ENCODE measurements at places on chromosomes 7 and 10. TPM values are rescaled to one million over a fixed set of nuclear protein-coding genes. Genes with fewer than 3 reads are reported as not detected.

DNA sequence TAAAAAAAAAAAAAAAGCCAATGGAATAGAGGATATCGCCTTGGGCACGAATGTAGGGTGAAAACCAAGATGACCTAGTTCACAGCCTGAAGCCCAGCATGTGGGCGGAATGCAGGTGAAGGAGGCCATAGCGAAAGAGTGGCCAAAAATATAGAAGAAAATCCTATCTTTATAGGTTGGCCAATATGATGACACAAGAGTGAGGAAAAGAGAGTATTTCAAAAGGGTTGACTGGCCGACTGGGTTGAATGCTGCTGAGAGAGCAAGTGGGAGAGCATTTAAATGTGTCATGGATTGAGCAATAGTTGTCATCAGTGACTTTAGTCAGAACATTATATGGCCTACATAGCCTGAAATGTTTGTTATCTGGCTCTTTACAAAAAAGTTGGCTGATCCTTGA, 17.2 kb upstream of the GLI3 start:
- DNase-seq: no peak

DNA sequence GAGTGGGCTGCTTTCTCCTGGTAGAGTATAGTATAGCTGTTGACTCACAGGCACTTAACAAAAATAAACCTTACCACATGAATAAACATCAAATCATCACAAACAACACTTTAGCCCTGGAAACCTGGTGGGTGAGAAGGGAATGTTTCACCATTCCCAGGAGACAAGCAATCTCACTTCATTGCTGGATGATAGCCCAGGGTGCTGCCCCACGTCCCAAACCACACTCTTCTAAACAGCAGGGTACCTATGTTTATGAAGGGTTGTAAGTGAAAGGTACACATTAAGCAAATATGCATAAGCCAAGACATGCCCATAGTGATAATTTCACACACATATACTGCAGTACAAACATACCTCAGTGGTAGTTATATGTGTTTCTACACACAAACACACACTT, 276.2 kb downstream of the FGFR2 start:
- no peak for DNase-seq

DNA sequence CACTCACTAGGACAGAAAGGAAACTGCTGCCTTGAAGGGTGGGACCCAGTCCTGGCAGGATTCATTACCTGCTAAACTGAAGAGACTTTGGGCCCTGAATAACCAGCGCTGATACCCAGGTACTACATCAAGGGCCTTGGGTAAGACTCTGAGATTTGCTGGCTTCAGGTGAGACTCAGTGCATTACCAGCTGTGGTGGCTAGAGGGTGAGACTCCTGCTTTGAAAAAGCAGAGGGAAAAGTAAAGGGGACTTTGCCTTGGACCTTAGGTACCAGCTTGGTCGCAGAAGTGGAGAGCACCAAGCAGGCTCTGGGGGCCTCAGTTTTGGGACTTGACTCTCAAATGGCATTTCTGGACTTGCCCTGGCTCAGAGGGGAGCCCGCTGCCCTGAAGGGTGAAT, 673.3 kb downstream of the NXPH1 start:
- no peak for DNase-seq

- no peak for DNase-seq
Observed at GRCh38 chr10:13809427-13809826, 222.7 kb downstream of the PRPF18 start.

DNA sequence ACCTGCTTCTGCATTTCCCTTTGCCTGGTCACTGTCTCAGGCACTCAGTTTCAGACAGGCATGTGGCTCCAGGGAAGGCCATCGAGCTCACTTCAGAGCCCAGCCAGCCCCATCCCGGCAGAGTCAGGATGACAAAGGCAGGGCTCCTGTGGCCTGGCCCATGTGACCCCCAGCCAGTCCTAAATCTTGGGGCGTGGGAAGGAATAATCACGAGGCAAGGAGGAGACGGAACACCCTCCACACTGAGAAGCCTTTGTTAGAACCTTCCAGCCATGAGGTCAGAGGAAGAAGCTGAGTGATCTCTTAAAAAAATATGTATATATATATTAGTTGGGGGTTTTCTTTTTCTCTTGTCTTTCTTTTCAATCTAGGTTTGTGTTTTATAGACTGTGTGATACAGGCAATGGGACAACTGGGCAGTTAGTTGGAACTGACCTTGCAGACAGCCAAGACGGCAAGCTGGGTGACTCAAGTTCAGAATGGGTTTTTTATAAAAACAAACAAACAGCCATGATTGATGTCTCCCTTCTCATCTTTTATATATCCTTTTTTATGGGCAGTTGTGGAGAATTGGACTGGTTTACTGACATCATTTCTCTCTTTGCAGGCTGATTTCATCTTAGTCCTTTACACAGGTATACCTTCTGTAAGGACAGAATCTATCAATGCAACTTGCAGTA, 60.8 kb downstream of the CHN2 start:
- DNase-seq: no peak

- DNase-seq: no peak
Observed at GRCh38 chr10:92164036-92164696, 126.7 kb downstream of the CPEB3 start.

GRCh38 chr7:70143075-70144044, 545.1 kb downstream of the AUTS2 start:
- peak; percentile 26 for DNase-seq

DNA sequence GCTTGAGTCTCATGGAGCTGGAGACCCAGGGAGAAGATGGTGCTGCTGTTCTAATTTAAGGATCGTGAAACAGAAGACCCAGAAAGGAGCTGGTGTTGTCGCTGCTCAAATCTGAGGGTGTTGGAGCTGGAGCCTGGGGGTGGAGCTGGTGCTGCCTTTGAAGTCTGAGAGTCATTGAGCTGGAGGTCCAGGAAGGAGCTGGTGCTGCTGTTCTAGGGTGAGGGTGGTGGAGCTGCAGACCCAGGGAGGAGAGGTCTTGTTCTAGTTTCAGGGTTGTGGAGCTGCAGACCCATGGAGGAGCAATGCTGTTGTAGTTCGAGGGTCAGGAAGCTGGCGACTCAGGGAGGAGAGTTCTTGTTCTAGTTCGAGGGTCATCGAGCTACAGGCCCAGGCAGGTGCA, 84.1 kb upstream of the ZNF479 start:
- no peak for DNase-seq

DNA sequence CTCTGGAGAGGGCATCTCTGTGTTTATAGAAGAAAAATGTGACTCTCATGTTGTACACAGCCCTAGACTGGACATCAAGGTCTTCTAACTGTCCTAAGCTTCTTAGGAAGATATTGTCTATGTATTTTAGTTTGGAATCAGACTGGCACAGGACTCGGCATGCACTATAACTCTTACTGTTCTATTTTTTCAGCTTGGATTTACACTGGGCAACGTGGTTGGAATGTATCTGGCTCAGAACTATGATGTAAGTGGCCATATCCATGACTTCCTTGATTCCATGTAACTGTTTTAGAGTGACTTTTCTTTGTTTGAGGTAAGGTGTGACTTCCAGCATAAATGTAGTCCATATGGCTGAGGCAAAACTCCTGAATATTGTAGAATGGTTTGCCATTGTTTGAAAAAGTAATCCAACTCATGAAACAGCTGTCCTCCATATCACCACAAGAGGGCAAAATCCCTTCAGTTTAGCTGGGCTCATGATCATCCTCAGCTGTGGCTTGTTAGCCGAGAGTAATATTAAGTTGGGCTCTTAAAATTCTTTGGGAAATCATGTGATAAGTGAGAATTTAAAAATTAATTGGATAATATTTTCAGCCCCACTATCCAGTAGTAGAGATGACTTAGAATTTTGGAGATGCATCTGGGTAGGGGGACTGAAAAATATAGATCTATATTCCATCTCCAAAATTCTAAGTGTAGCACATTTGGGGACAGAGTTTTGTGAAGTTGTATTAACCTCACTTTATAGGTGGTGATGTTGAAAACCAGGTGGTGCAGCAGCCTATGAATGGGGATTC, 10.4 kb downstream of the STMP1 start:
- no peak for DNase-seq

GRCh38 chr10:106500925-106501525, 663.5 kb downstream of the SORCS1 start:
- no peak for DNase-seq

GRCh38 chr7:123770378-123770777, 21.6 kb upstream of the WASL start:
- DNase-seq: no peak

DNA sequence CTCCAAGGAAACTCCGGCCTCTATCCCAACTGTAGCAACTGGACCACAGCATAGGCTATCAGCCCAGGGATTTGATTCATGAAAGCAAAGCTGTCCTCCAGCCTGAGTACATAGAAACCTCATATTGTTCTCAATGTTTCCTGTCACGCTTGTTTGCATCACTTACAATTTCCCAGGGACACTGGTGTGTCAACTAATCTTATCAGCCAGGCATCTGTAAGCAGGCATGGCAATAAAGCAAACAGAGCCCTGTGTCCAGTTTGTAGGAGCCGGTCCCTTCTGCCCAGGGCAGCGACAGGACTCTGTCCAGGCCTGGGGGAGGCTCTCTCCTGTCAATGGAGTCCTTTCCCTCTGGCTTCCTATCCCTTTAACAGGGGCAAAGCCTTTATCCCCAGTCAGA, 23.0 kb upstream of the CDHR3 start:
- no peak for DNase-seq

GRCh38 chr10:29039091-29039490, 249.8 kb upstream of the LYZL1 start:
- peak; percentile 8 for DNase-seq

- no peak for DNase-seq
Observed at GRCh38 chr7:1811850-1812508, 141.9 kb downstream of the ELFN1 start.

DNA sequence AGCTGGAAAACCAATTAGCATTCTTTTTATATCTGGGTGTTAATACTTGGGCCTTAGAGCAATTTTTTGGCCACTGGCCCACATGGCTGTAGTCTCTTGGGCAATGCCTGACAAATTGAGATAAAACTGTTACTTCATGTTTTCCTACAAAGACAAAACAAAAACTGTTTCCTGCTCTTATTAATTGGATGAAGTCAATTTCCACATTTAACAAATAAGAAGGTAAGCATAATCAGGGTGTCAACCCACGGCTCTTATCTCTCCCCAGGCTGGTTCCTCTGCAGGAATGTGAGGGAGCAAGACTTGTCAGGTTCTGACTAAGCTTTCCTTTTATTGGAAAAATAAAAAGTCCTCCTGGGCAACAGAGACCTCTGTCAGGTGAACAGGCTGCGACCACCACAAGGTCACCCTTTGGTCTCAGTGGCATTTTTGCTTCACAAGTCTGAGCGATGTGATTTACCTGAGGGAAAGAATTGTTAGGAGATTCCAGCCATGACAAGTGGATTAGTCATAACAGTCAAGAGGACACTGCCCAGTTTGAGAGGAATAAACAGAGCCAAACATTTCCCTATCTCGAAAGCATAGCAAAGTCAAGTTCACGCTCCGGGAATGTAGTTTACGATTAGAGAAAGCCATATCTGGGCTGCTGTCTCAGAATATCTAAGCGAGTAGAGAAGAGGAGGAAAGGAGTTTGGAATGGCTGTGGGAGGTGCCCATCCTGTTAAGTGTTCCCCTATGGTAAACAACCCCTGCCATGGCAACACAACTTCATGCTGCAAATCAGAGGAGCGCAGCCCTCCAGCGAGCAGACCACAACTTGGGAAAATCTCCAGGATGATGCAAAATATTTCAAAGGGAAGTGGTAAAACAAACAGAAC, 144.4 kb downstream of the TES start:
- DNase-seq: peak; percentile 97

DNA sequence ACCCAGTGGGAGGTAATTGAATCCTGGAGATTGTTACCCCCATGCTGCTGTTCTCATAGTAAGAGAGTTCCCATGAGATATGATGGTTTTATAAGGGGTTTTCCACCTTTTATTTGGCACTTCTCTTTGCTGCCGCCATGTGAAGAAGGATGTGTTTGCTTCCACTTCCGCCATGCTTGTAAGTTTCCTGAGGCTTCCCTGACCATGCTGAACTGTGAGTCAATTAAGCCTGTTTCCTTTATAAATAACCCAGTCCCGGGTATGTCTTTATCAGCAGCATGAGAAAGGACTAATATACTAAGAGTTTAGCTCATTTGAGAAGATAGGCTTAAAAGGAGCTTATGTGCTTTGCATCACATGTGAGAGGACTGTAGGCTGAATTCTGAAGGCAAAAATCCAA, 29.3 kb downstream of the TMEM248 start:
- DNase-seq: no peak

GRCh38 chr7:48512892-48513291, 341.6 kb downstream of the ABCA13 start:
- DNase-seq: no peak

DNA sequence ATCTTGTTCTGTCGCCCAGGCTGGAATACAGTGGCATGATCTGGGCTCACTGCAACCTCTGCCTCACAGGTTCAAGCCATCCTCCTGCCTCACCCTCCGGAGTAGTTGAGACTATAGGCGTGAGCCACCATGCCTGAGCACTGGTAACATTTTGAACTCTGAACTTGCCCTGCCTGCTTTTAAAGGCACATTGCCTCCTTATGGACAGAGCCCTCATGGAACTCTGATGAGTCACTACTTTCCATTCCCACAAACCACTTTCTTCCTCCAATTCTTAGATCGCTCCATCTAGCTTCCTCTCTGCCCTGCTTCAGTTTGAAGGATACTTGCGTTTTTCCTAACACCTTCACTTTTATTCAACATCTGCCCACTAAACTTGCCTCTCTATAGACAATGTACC, 38.1 kb downstream of the PRPS1L1 start:
- no peak for DNase-seq

- DNase-seq: no peak
Observed at GRCh38 chr10:10293481-10293951, 724.2 kb upstream of the CELF2 start.

- no peak for DNase-seq
Observed at GRCh38 chr10:28840971-28841370, 163.7 kb downstream of the BAMBI start.

GRCh38 chr10:55750458-55750857, 610.6 kb downstream of the ZWINT start:
- DNase-seq: no peak

DNA sequence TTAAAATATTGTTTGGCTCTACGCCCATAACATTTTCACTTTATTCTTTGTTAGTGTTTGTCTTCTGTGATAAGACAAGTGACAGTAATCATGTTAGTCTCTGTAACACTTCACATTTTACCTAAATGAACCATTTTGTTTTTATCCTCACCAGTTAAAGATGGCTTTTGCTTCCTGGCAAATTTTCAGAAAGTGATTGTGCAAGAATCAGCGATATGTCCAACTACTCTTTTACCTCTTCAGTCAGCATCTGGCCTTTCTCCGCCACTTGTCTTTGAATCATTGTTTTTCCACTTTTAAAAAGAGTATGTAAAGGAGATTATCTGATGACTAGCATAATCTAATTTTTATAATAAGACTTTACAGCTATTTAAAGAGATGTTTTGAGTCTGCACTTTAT, 3.5 kb downstream of the DGKB start:
- DNase-seq: no peak

Gene GDF10
- polyA plus RNA-seq: not detected

Gene AUTS2
- polyA plus RNA-seq: 0.54 TPM

Gene PLCE1
- 3.7 TPM for polyA plus RNA-seq

Gene TMEM196
- not detected for polyA plus RNA-seq

Gene H2BK1
- polyA plus RNA-seq: not detected

Gene SGCE
- 110 TPM for polyA plus RNA-seq

Gene CADPS2
- 0.38 TPM for polyA plus RNA-seq

Gene CHN2
- polyA plus RNA-seq: not detected

Gene COL13A1
- polyA plus RNA-seq: 9.8 TPM

Gene AGR3
- polyA plus RNA-seq: not detected

Gene PARD3
- polyA plus RNA-seq: 17.7 TPM

Gene GIMAP8
- not detected for polyA plus RNA-seq

Gene VWC2
- polyA plus RNA-seq: not detected
